ENCODE measurements at places on chromosomes 2 and 18.

GRCh38 chr2:240024766-240025165, 376 bp downstream of the NDUFA10 start:
- H3K27ac ChIP-seq = peak overlapping the region; percentile 96
- no peaks in the 10 kb centered on the region for H3K27me3 ChIP-seq
- H3K4me1 ChIP-seq = peaks cover 25% of the 10 kb centered on the region
- H3K36me3 ChIP-seq = peaks cover 3% of the 10 kb centered on the region

DNA sequence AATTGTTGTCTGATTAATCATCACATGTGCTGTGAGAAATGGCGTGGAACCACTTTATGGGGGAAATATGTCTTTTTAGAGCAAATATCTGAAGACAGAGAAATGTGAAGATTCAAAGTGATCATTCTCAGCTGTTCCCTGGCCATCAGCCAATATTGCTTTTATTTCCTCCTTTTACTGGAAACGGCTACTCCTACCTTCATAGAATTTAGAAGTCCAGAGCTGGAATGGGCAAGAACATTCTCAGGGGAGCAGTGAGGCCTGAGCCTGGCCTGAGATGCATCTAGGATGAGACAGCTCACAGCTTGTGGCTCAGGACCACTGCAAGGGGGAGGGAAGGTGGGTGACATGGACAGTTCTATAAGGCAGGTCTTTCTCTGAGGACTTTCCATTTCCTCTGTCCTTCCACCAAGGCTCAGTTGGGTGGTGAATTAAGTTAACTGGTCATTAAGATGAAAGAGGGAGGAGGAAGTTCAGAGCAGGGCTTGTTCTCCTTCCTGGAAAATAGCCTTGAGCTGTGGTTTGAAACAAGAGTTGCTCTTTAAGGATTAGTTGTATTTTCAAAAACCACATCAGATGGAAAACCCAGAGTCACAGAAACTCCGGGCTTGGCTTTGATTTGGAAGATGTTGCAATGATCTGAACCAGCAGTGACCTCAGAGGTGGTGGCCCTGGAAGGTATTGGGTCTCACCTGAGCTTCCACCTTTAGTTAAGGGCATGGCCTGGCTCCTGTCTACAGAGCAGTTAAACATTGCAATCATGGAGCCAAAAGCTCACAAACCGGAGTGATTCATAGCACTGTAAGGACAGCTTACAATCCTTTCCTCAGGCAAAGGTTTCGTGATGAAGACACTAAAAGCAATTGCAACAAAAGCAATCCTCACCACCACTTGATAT, 144.3 kb downstream of the VAPA start:
- no peaks in the 10 kb centered on the region for H3K36me3 ChIP-seq
- H3K4me3 ChIP-seq = no peak overlapping the region
- peak overlapping the region; percentile 72 for H3K27ac ChIP-seq
- peaks cover 43% of the 10 kb centered on the region for H3K4me1 ChIP-seq
- no peak for DNase-seq

DNA sequence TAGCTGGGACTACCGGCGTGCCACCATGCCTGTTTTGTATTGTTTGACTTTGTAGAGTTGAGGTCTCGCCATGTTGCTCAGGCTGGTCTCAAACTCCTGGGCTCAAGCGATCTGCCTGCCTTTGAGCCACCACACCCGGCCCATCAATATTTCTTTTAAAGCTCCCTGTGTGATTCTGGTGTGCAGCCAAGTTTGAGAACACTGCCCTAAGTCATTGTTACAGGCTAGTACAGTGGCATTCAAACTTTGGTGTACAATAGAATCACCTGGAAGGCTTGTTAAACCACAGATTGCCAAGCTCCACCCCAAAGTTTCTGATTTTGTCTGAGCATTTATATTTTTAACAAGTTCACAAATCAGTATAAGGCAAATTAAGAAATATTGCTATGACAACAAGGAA, 99.9 kb downstream of the RBBP8 start:
- no peaks in the 10 kb centered on the region for H3K36me3 ChIP-seq
- H3K27ac ChIP-seq = no peak overlapping the region
- no peak overlapping the region for H3K4me3 ChIP-seq
- peaks cover 13% of the 10 kb centered on the region for H3K4me1 ChIP-seq
- DNase-seq = no peak

DNA sequence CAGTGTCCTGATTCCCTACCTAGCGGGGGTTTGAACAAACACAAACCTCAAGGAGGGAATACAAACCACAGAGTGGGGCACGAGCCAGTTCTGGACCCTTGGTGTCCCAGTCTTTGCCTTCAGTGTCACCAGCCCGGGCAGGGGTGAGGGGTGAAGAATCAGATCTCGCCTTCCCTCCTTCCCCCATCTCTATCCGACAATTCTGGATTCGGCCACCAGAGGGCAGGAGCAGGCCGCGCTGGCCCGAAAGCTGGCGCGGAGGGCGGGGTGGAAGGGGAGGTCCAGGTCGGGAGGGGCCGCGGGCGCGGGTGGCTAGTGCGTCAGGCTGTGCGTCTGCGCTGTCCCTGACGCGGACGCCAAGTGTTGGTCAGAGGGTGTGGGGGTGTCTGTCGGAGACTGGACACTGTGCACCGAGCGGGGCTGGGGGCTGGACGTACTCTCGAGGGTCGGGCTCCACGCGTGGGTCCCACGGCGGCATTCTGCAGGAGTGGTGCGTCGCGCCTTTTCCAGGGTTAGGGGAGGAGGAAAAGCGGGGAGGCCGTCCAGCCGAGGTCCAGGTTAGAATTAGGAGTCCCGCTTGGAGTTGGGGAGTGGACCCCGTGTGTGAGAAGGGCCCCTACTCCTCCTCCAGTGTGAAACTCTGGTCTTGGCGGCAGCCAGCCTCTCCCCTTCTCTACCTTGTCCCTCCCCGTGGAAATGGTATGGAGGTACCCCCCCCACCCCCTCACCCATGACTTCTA, 2.9 kb upstream of the CRYBA2 start:
- peaks cover 29% of the 10 kb centered on the region for H3K27me3 ChIP-seq
- peaks cover 34% of the 10 kb centered on the region for H3K4me1 ChIP-seq
- no peak overlapping the region for H3K27ac ChIP-seq

- no peaks in the 10 kb centered on the region for H3K36me3 ChIP-seq
- no peak overlapping the region for H3K4me3 ChIP-seq
- H3K4me1 ChIP-seq = peaks cover 7% of the 10 kb centered on the region
Measured at GRCh38 chr2:168614172-168615018, 158.3 kb downstream of the CERS6 start.

- H3K36me3 ChIP-seq = no peaks in the 10 kb centered on the region
- no peak overlapping the region for H3K27ac ChIP-seq
- H3K4me3 ChIP-seq = no peak overlapping the region
Measured at GRCh38 chr18:24470805-24471204, 10.4 kb downstream of the HRH4 start.

DNA sequence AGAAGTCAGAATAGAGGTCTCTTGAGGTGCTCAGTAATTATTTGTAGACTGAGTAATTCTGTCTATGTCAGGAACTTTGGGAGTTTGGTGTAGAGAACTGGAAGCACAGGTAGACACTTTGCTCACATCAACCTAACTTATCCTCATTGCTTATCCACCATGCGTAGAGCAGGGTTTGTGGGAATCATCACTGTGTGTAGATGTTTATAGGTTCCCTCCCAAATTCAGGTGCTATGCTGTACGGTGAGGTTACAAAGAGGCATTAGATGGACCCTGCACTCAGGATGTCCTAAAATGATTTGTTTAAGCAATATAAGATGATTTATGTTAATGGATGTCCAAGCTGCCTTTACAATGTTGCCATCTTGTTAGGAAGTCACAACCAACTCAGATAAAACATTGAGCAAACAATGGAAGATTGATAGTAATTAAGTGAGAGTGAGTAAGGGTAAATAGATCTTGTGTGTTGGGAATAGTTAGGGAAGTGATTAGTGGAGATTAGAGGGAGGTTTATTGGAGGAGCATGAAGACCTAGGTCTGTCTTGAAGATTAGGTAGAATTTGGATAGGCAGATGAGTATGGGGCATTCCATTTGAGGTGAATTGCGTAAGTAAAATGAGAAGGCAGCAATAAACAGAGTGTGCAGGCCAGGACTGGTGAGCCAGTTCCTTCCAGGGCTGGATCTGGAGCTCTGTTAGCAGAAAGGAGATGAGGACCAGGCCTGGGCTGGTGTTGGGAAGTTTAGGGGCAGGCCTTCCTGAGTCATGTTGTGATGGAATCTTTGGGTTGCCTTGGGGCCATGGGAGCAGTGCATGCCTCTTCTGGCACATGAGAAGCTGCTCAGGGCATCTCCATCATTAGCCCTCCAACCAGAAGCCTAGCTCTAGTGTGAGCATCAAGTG, 12.1 kb downstream of the EPAS1 start:
- H3K4me1 ChIP-seq = peaks cover 98% of the 10 kb centered on the region
- H3K27ac ChIP-seq = peak overlapping the region; percentile 15
- H3K27me3 ChIP-seq = no peaks in the 10 kb centered on the region
- no peak for DNase-seq

GRCh38 chr2:145041706-145042105, 521.8 kb upstream of the ZEB2 start:
- no peaks in the 10 kb centered on the region for H3K27me3 ChIP-seq
- H3K36me3 ChIP-seq = no peaks in the 10 kb centered on the region
- no peaks in the 10 kb centered on the region for H3K4me1 ChIP-seq
- no peak overlapping the region for H3K27ac ChIP-seq
- no peak for DNase-seq

DNA sequence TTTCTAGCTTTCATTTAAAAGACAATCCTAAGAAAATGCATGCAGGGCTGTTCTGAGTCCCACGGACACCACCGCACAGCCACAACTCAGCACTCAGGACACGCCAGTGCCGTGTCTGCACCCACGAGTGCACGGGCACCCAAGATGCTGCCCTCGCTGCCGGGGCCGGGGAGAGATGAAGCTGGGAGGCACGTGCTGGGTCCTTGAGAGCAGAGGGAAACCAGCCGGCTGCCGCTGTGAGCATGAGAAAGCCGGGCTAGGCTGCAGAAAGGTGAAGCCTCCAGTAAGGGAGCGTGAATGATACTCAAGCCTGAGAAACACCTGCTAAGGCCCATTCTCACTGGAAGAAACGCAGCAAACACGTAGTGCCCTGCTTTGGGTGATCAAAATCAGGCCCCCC, 4.8 kb downstream of the COPS9 start:
- no peaks in the 10 kb centered on the region for H3K27me3 ChIP-seq
- no peak overlapping the region for H3K4me3 ChIP-seq
- no peak overlapping the region for H3K27ac ChIP-seq
- peaks cover 70% of the 10 kb centered on the region for H3K36me3 ChIP-seq

DNA sequence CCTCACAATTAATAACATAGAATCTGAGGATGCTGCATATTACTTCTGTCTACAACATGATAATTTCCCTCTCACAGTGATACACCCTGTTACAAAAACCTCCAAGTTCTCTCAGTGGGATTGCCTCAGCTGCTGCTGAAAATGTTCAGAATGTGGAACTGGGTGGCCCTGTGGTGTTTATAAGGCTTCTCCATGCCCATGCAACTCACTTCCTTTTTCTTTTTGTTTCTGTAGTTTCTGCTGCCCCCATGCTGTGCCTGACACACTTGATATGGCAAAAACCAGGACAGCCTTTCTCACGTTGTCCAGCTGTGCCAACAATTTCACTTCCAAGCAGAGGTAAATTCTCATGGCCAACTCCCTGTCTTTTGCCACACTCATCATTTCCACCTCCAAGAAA, 206.2 kb downstream of the RPIA start:
- no peak for DNase-seq
- H3K4me3 ChIP-seq = no peak overlapping the region
- peaks cover 30% of the 10 kb centered on the region for H3K27me3 ChIP-seq
- no peak overlapping the region for H3K27ac ChIP-seq
- no peaks in the 10 kb centered on the region for H3K36me3 ChIP-seq
- H3K4me1 ChIP-seq = no peaks in the 10 kb centered on the region

DNA sequence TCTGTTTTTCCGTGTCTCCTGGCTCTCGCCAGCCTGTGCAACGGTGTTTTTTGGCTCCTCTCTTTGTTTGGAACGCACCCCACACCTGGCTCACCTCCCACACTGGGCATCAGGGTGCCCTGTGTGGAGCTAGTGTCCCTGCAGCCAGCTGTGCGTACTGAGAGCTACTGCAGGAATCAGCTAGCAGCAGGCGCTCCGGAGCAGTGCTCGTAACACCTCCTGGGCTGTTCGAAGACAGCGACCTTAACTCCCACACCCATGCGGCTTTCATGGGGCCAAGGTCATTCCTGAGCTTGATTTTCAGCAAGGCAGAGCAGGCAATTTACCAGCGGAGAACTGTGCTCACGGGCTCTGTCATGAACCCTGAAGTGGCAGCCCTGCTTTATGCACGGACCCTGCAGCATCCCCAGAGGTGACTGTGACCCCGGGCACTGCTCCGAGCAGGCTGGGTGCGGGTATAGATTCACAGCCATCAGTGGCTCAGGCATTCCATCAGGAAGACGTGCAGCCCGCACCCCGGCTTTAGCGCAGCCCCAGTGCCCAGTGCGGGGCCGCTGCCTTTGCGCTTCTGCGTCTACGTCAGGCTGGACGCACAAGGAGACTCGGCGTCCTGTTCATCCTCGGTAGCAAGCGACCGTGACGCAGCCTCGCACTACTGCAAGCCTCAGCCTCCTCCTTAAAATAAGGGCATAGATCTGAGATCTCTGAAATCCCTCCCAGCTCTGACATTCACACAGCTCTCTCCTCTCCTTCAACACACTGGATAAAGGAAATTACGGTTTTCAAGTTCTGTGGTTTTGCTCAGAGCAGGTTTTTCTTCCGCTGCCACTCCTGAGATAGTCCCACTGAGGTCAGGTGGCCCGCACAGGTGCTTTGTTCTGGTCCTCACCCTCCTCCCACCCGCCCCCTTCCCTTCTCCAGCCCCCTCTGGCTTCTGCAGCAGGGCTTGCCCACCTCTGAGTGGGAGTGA, 58.2 kb downstream of the ADI1 start:
- H3K4me1 ChIP-seq = peaks cover 39% of the 10 kb centered on the region
- H3K36me3 ChIP-seq = no peaks in the 10 kb centered on the region
- no peaks in the 10 kb centered on the region for H3K27me3 ChIP-seq
- H3K27ac ChIP-seq = peak overlapping the region; percentile 84

GRCh38 chr2:54791831-54792230, 68.4 kb downstream of the EML6 start:
- H3K27me3 ChIP-seq = no peaks in the 10 kb centered on the region
- H3K4me3 ChIP-seq = no peak overlapping the region
- no peaks in the 10 kb centered on the region for H3K36me3 ChIP-seq
- H3K4me1 ChIP-seq = no peaks in the 10 kb centered on the region
- DNase-seq = no peak

DNA sequence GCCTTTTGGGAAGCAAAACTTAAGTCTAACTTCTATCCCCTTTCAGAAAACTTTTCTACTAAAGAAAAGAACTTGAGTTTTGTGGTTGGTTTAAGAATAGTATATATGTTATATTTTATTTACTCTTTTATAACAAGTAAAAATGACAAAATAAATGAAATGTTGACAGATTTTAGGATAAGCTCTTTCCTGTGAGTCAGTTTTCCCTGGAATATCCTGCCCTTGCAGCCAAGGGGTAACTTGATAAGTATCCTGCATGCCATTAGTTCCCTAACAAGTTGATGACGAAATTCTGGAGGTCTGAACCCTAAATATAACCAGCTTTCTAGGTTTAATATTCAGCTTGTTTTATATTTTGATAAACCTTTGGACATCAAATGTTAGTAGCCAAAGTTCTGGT, 7.3 kb upstream of the HTR2B start:
- H3K27ac ChIP-seq = no peak overlapping the region
- no peaks in the 10 kb centered on the region for H3K27me3 ChIP-seq
- H3K4me3 ChIP-seq = no peak overlapping the region
- H3K4me1 ChIP-seq = no peaks in the 10 kb centered on the region
- H3K36me3 ChIP-seq = no peaks in the 10 kb centered on the region
- DNase-seq = no peak

- no peaks in the 10 kb centered on the region for H3K36me3 ChIP-seq
- no peak for DNase-seq
- H3K4me3 ChIP-seq = no peak overlapping the region
- H3K27me3 ChIP-seq = no peaks in the 10 kb centered on the region
Measured at GRCh38 chr18:10233082-10233875, 221.2 kb upstream of the APCDD1 start.

GRCh38 chr2:118274841-118275510, 186.7 kb downstream of the INSIG2 start:
- no peaks in the 10 kb centered on the region for H3K36me3 ChIP-seq
- H3K4me3 ChIP-seq = no peak overlapping the region
- H3K27ac ChIP-seq = no peak overlapping the region

All from heart right ventricle (tissue), 16 donors.